ENCODE measurements at places on chromosomes 5 and 9.

- no peak for DNase-seq
Observed at GRCh38 chr5:30581198-30581935, 612.1 kb upstream of the CDH6 start.

GRCh38 chr9:75242426-75242825, 154.1 kb downstream of the OSTF1 start:
- no peak for DNase-seq

GRCh38 chr5:141512911-141513626, 24.2 kb downstream of the PCDHGC5 start:
- no peak for DNase-seq

DNA sequence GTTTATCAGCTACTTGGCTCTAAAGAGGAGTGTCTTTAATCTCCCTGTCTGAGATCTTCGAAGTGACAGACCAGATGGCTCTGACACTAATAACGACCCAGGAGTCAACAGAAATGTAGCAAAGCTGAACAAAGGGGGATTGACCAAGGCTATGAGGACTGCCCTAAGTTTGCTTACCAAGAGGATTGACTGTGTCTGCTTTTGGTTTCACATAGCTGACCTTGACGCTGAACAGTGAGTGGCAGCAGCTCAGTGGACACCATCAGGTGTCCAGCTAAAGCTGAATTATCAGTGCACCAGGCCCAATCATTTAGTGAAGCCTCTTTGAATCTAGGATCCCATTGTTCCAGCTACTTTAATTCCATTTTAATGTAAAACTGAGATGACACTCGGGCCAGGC, 262.6 kb downstream of the COX7C start:
- no peak for DNase-seq

DNA sequence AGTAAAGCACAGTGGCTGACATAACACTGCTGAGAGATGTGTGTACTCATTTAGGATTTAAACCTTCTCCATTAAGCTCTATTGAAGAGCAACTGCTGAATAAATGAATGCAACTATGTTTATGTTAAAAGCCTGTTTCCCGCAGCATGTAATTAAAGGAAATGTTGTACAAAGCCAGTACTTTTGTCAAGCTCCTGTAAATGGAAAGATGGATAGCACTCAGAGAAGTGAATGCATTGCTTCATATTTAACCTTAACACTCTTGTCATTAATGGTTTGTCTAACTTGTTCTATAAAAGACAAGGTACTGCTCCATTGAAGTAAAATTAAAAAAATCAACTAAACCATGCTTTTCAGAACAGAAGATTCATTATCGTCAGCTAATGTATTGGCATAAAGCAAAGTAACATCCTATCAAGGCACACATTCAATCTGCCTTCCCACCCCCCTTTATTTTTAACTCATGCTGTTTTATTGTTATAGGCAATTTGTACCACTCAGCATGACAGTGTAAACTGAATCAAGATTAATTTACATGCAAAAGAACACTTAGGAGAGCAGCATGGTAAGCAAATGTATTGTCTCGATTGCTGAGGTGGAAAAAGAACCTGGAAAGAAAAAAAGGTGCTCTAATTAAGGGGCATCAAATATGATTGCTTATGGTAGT, 240.9 kb upstream of the TBCA start:
- peak; percentile 24 for DNase-seq

Measured in NCI-H1092 (cell line).